HepG2 (cell line): ENCODE measurements at places on chromosomes 2 and 18.

DNA sequence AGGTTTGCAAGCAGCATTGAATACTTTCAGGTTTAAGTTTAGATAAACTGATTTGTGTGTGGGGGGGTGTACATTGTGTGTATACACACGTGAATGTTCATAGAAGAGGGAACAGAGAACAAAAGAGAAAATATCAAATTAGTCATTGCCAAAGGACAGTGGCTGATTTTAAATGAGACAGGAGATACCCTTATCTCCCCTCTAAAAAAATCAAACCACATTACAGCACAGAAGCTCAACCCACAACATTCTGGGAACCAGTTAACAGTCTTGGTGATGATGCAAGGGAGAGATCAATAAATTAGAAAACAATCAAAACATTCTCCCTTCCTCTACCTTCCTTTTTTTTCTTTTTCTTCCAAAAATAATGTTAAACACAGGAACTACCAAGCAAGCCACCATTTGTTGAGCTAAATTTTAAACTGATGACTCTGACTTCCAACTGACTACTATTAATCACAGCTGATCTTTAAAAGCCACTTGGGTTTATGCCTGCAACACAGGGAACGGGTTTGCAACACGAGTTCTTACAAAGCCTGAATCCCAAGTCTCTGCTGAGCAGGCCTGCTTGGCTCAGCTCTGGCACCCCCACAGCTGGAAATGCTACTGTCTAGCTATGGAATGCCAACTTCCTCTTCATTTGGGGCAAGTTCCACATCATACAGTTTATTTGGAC lies 119.2 kb upstream of the ACVR1C start:
- DNase-seq: no peak

DNA sequence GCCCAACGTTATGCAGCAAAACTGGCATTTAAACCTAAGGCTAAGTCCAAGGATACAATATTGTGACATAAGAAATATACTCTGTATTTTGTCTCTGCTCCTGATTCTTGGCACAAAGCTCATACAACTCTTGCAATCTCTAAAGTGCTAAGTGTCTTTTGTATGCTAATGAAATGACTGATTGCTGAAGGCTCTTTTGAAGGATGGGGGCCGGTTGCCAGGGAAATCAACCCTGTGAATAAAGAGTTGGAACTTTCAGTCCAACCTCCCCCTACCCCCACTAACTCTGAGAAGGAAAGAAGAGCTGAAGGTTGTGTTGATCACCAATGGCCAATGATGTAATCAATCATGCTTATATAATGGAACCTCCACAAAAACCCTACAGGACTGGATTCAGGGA lies 40.3 kb downstream of the SESTD1 start:
- no peak for DNase-seq

- DNase-seq: no peak
Observed at GRCh38 chr18:80249217-80250093, 2.1 kb upstream of the PARD6G start.

DNA sequence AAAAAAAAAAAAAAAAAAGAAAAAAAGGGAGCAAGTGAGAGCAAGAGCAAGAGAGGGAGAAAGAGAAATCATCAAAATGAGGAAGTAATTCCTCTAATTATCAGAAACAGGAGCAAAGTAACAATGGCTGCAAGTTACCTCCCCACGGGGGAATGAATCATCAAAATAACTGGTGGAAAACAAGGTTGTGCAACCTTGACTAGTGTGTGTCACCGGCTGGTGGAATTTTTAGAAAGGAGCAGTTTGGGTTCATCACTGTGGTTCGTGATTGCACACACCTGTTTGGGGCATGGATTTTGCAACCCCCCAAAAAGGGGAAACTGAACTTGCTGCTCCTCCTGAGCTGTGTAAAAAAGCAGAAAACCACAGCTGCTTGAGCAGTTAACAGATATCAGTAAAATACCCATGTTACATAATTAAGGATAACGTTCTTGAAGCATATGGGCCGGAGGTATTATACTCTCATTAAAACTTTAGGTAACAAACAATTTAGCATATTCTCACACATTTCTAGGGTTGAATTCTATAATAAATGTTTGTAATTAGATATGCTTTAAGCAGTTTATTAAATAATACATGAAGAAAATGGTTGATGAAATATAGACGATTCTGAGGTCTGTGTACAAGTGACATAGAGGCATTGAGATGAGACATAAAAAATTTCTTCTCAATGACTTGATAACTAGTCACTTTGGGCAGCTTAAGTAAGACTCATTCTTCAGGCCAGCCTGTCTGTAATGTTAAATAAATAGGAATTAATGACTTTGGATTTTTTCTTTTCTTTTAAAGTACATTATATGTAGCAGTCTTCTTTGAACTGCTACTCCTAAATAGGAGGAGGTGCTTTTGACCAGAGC lies 184.2 kb upstream of the ZEB2 start:
- no peak for DNase-seq

DNA sequence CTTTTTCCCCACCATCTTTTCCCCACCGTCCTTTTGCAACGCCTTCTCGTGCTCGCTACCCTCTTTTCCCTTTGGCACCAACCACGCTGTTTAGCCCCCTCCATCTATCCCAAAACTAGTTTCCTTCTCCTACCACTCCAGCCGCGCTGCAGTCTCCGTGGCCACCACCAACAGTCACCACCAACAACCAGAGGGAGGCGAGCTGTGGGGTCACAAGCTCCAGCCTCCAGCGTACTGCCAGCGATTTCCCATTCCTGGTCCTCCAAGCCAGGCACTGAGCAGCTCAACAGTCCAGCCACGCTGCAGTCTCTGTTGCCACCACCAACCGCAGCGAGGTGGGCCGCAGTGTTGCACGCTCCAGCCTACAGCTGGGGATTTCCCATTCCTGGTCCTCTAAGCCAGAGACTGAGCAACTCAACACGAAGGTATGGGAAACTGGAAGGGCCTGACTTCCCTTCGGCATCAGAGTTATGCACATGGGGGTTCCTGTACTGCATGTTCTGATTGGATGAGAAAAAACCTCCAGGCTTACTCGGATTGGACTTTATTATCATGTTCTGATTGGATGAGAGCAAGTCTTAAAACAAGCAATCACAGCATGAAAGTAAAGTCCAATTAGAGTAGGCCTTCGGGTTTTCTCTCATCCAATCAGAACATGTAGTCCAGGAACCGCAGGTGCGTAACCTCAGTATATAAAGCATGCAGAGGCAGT lies 42.3 kb upstream of the IMP4 start:
- no peak for DNase-seq

GRCh38 chr2:203820969-203821368 lies 46.6 kb upstream of the CTLA4 start:
- no peak for DNase-seq

GRCh38 chr18:28177828-28178635 lies 1.1 kb upstream of the CDH2 start:
- peak; percentile 18 for DNase-seq

GRCh38 chr2:166700079-166700478 lies 188.2 kb upstream of the XIRP2 start:
- no peak for DNase-seq

GRCh38 chr2:109155553-109156451 lies 26.8 kb downstream of the SH3RF3 start:
- no peak for DNase-seq

DNA sequence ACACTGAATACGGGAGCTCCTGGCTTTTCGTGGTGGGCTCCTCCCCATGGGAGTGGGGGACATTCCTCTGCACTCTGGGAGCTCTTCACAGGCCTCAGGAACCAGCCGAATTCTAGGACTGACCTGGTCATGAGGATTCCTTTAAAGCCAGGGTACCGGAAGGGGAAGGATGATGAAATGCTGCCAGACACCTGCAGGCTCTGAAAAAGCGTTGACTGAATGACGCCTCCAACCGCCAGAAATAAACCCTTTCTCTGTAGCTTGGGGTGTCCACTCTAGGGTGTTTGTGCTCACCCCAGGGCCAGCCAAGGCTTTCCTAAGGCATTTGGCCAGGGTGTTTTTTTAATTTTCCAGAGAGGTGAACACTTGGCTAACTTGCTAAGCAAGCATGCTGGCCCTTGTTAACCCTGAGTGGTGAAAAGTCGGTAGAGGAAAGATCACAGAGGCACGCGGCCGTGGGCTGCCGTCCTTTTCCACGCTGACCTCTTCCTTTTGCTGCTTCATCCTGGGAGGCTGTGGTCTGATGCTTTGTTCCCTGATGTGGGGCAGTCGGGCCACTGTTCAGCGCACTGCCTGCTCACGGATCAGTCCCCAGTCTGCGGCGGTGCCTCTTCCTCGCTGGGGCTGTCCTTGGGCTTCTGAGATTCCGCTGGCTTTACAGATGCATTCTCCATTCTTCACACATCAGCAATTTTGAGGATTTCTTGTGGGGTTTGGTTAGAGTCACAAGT lies 32.0 kb downstream of the IMPA2 start:
- no peak for DNase-seq

GRCh38 chr2:215760091-215760490 lies 253.3 kb downstream of the MREG start:
- DNase-seq: no peak

GRCh38 chr18:41504316-41504715 lies 450.7 kb upstream of the PIK3C3 start:
- no peak for DNase-seq

- no peak for DNase-seq
Observed at GRCh38 chr2:197620133-197620532, 55.3 kb downstream of the RFTN2 start.

DNA sequence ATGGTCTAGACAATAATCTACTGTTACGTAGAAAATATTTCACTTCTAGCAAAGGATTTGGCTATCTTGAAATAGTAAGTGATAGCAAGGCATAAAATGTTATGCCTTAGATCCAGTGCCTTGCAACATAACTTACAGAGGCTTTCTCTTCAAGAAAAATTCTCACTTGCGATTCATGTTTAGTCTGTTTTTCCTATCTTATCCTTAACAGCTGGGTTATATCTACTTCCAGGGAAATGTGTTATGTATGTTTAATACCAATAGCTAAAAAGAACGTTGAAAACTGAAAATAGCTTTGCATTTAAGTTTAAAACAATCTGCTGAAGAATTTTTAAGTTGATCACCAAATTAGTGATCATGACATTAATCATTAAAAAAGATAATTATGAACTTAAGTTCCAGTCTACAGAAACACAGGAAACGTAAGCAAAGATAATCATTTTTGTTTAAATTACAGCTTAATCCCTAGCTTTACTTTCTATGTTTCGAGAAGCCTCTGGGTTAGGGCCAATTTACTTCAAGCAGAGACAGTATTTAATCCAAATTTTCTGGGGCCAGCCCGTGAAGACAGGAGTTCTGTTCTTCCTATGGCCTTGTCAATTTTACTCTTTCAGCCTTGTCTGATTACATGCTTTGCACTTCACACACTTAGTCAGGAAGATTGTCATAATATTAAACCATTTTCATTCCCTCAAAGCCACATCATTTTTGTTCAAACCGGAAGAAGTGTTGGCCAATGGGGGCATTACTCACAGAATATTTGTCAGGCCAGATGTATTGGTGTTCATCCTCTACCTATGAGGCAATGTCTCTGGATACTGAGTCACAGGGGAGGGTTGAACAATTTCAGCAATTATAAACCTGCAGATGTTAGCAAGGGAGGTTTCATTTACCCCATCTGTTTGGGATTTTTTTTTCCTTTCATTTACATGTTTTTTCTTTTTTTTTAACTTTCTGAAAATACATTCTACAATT lies 1132.9 kb upstream of the ZEB2 start:
- DNase-seq: no peak

- DNase-seq: no peak
Observed at GRCh38 chr2:24855022-24855622, 61.9 kb downstream of the CENPO start.

DNA sequence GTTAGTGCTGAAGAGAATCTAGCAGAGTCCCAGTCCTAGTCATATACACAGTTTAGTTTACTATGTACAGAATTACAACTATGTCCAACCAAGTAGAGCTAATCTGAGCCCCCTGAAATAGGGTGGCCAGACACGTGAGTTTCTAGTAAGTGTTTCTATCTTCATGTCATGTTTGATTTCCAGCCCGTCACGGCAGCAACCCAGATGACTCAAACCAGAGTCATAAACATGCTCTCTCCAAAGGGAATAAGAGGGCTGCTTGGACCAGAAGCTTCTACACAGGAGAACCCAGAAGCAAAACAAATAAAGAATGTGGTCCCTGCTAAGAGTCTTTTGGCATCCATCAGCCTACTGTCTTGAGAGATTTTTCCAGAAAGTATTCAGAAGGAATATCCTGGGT lies 64.9 kb upstream of the WIPF1 start:
- DNase-seq: no peak

GRCh38 chr2:148503516-148503915 lies 141.0 kb upstream of the EPC2 start:
- no peak for DNase-seq

- peak; percentile 27 for DNase-seq
Observed at GRCh38 chr2:34353509-34354113, 754.5 kb upstream of the FAM98A start.

- no peak for DNase-seq
Observed at GRCh38 chr18:10430677-10431076, 23.8 kb upstream of the APCDD1 start.

GRCh38 chr18:37805773-37806404 lies 240.3 kb upstream of the CELF4 start:
- DNase-seq: no peak

DNA sequence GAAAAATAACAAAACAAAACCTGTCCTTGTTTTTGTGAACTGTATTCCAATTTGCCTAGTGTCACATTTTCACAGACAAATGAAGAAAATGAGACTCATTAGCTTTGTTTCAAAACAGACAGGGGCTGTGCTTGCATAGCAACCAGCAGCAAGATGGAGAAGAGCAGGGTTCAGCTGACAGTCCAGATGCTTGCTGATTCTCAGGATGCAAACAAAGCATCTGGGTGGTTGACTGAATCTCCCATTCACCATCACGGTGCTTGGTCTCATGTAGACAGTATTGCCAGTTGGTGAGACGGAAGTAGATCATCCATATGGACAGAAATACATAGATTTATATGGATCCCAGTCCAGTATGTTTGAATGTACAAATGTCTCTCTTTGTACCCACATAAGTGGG lies 326.8 kb downstream of the CCDC85A start:
- no peak for DNase-seq

DNA sequence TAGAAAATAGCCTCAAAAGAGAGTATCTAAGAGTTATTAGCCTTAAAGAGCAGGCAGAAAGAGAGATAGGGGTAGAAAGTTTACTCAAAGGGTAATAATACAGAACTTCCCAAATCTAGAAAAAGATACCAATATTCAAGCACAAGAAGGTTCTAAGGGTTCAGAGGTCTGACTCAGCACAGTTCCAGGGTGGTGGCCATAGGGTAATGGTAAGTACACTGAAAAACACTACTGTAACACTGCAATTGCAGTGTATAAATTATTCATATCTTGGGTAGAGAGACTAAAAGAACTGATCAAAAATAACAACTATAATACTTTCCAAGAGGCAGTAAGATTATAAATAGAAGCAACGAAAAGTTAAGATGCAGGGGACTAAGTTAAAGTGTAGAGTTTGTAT lies 115.2 kb downstream of the ROCK1 start:
- no peak for DNase-seq

GRCh38 chr2:98806236-98806697 lies 75.3 kb upstream of the MGAT4A start:
- no peak for DNase-seq

- DNase-seq: no peak
Observed at GRCh38 chr2:216492597-216493333, 5.9 kb upstream of the RPL37A start.
